ENCODE measurements at places on chromosomes 6 and 20.

DNA sequence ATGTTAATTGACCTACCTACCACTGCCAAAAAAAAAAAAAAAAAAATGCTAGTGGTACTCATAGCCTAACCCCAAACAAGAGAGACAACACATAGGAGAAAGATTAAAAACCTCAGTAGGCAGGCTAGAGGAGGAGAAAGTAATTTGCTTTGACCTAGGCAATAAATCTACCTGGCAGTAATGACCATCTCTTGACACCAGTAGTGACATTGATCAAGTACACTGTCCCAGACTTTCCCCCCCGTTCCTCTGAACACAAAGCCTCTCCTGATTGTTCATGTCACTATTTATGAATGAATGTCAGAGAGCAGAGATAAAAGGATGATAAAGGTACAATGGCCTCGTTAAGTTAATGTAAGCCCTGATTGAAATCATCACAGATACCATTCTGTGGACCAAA, 746.8 kb downstream of the CBLN4 start:
- no peak for DNase-seq

DNA sequence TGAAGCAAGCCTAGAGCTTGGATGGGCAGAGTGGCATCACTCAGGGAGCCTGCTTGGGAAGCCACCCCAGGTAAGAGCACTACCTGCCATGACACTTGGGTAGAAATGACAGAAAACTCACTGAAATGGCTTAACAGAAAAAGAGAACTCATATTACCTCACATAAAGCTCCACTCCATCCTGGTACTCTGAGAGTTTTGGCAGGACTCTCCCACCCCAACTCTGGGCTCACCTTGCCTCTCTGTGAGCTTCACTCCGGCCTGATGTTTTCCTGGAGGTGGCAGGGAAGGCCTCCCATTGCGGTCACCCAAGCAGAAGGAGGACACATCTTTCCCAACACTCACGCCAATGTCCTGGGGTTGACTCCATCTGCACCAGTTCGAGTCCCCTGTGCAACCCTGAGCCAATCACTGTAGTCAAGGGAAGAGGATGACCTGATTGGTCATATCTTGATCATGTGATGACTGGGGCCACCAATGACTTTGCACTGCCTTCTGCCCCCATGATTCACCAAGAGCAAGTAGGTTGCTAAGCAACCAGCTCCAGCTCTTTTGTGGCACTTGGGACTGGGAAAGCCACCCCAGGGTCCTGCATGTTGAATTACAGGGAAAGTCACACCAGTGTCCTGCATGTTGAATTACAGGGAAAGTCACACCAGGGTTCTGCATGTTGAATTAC, 446.1 kb upstream of the SULF2 start:
- DNase-seq = no peak

DNA sequence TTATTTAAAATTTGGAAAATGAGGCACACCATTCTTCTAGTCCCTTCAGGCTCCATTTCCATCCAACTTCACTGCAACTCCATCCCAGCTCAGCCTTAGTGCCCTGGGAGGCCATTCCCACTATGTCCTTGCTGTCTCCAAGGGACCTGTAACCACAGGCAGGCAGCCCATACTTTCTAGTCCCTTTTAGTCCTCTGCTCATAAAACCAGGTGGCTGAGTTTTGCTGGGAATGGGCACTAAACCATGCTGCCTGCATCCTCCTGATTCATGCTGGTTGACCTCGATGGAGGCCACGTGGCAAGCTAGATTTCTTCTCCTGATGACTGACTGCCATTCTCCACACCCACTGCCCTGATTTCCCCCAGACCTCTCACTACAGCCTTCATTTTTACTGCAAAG, 27.5 kb upstream of the MYMX start:
- no peak for DNase-seq

GRCh38 chr6:128246472-128247260, 273.7 kb downstream of the PTPRK start:
- DNase-seq = no peak

DNA sequence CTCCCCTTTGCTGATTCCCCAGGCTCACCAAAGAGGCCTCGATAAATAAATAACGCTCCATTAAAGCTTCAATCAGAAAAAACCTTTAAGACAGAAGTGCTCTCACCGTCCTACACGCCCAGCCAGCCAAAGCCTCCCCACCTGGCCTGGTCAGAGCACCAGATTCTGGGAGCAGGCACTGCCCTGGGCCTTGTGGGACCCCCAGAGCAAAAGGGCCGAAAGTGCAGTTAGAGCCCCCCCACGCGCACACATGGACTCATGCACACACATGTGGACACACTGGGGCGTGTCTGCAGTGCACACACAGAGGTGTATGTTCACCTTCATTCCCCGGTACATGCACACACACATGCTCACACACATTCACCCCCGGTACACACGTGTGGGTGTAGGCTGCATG, 1.9 kb upstream of the NECAB3 start:
- DNase-seq = no peak
